ENCODE measurements at places on chromosomes 3 and 15.

DNA sequence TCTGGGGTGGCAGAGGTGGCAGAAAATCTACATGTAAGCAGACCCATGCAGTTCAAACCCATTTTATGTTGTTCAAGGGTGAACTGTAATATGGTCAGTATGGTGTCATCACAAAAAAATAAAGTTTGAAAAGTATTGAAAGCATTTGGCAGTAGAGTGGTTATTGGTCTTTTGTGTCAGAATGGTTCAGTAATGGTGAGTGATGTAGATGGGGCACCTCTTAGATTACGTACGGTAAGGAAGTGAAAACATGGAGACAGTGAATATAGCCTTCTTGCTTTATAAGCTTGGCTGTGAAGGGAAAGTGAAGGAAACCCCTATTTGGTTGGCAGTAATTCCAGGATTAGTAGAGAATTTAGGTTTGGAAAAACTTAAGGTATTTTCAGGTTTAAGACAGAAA, 17.2 kb upstream of the CCNB2 start:
- peaks cover 71% of the 10 kb centered on the region for H3K36me3 ChIP-seq
- no peak overlapping the region for H3K27ac ChIP-seq
- no peaks in the 10 kb centered on the region for H3K4me1 ChIP-seq
- no peak for DNase-seq
- no peak overlapping the region for H3K4me3 ChIP-seq
- H3K27me3 ChIP-seq = no peaks in the 10 kb centered on the region

GRCh38 chr3:14740983-14741382, 66.0 kb downstream of the C3orf20 start:
- DNase-seq = no peak
- no peaks in the 10 kb centered on the region for H3K4me1 ChIP-seq

DNA sequence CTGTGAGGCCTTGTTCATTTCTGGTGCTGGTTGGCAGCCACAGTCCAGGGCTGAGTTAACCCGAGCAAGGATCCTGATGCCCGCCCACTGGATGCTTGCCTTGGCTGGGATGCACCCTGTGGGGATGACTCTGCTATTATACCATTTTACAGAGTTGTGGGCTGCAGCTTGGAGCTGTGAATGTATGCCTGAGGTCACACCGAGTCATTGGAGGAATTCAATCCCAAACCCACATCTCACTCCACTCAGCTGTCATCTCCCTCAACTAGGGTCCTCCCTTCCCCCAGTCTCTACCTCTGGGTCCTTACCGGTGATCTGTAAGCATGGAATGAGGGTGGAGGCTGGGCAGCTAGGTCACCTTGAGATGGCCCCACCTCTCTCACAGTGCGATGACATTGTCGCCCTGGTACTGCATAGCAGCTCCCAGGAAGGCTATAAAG, 22.1 kb downstream of the MAPKAPK3 start:
- H3K36me3 ChIP-seq = peaks cover 29% of the 10 kb centered on the region
- H3K27me3 ChIP-seq = no peaks in the 10 kb centered on the region
- no peak overlapping the region for H3K4me3 ChIP-seq
- H3K27ac ChIP-seq = no peak overlapping the region

GRCh38 chr15:91866971-91867372, 13.5 kb downstream of the SLCO3A1 start:
- no peaks in the 10 kb centered on the region for H3K27me3 ChIP-seq
- H3K4me1 ChIP-seq = peaks cover 19% of the 10 kb centered on the region
- H3K36me3 ChIP-seq = no peaks in the 10 kb centered on the region
- no peak overlapping the region for H3K4me3 ChIP-seq
- no peak overlapping the region for H3K27ac ChIP-seq
- DNase-seq = no peak

- H3K4me3 ChIP-seq = no peak overlapping the region
- no peaks in the 10 kb centered on the region for H3K36me3 ChIP-seq
- no peak for DNase-seq
Measured at GRCh38 chr3:155995525-155996370, 124.6 kb upstream of the KCNAB1 start.

DNA sequence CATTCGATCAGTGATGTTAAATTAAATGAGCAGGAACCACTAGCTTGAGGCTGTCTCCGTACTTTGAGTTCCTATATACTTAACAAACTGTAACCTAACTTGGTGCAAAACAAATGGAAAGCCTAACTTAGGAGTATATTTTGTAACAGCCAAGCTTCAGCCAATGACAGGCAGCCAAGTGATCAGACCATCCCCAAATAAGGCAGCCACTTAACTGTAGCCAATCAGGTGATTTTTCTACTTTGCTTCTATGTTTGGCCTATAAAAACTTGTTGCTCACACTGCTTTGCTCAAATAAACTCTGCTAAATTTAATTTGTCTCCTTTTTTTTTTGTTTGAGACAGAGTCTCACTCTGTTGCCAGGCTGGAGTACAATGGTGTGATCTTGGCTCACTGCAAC, 19.3 kb upstream of the ZNF770 start:
- no peaks in the 10 kb centered on the region for H3K4me1 ChIP-seq
- no peak overlapping the region for H3K27ac ChIP-seq
- DNase-seq = no peak
- no peak overlapping the region for H3K4me3 ChIP-seq
- no peaks in the 10 kb centered on the region for H3K36me3 ChIP-seq
- H3K27me3 ChIP-seq = peaks cover 2% of the 10 kb centered on the region

GRCh38 chr3:178152031-178152806, 384.0 kb upstream of the KCNMB2 start:
- no peak for DNase-seq
- H3K27me3 ChIP-seq = no peaks in the 10 kb centered on the region
- H3K4me3 ChIP-seq = no peak overlapping the region
- H3K4me1 ChIP-seq = no peaks in the 10 kb centered on the region
- H3K36me3 ChIP-seq = no peaks in the 10 kb centered on the region

DNA sequence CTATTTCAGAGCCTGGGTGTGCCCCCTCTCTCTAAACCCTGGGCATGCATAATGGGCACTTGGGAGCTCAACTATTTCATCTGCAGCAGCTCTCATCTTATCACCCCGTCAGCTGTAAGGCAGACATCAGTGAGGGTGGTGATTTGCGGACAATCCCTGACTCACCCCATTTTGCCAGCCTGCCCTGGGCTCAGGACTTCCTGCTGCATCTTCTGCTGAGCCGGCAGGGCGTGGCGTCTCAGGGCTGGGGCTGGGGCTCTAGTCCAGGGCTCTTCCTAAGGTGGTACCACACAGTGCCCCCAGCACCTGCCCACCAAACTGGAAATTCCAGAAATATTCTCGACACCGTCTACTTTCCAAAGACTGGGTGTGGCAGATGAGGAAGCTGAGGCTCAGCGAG, 925 bp upstream of the PSTPIP1 start:
- no peak overlapping the region for H3K4me3 ChIP-seq
- peak overlapping the region; percentile 88 for H3K27ac ChIP-seq
- H3K27me3 ChIP-seq = peaks cover 3% of the 10 kb centered on the region
- peaks cover 67% of the 10 kb centered on the region for H3K4me1 ChIP-seq
- peaks cover 3% of the 10 kb centered on the region for H3K36me3 ChIP-seq

DNA sequence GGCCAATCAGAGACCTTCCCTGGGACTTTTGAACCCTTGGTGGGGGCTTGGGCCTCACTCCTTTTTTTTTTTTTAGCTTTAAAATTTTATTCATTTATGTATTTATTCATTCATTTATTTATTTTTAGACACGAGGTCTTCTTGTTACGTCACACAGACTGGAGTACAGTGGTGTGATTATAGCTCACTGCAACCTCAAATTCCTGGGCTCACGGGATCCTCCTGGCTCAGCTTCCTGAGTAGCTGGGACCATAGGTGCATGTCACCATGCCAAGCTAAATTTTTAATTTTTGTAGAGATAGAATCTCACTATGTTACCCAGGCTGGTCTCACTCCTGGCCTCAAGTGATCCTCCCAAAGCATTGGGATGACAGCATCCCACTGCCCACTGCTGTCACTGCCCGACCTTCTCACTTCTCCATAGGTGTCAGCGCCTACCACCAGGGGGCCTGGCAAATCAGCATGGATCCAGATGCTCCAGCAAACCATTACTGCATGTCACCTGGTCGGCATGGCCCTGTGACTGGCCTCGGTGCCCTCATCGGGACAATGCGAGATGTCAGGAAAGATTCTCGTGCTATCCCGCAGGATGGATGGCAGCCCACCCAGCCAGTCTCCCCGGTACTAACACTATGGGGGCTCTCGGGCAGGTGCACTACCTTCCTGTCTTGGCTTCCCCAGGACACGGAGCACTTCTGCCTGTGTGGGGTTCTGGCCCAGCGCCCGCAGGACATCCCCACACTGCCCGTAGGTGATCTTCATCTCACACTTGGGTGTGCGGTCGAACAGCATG, 3.0 kb downstream of the MYL3 start:
- no peak overlapping the region for H3K27ac ChIP-seq
- no peaks in the 10 kb centered on the region for H3K36me3 ChIP-seq
- H3K4me3 ChIP-seq = no peak overlapping the region

DNA sequence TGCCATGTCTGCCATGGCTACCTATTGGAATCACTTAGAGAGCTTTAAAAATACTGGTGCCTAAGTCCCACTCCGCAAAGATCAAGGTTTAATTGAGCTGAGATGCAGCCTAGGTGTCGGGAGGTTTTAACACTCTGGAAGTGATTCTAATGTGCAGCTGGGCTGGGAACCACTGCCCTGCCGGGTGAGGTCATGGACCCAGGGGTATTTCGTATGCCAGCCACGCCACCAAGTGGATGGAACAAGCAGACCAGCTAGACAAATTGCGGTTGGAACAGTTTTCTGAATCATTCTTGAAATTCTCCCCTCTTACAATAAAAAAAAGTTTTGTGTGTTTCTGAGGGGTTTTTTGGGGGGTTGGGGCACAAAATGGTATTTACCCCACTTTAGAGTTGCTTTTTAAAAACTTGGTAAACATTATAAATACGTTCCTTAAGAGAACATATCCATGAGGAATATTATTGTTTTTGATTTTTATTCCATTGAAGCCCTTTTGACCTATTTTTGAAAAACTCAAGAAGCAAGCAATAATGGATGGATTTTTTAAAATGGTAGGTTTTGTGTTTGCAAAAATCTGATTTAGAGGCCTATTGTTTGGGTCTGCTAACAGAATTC, 66.2 kb upstream of the CSTA start:
- DNase-seq = no peak
- no peaks in the 10 kb centered on the region for H3K27me3 ChIP-seq
- H3K4me1 ChIP-seq = no peaks in the 10 kb centered on the region
- H3K27ac ChIP-seq = no peak overlapping the region
- no peaks in the 10 kb centered on the region for H3K36me3 ChIP-seq

DNA sequence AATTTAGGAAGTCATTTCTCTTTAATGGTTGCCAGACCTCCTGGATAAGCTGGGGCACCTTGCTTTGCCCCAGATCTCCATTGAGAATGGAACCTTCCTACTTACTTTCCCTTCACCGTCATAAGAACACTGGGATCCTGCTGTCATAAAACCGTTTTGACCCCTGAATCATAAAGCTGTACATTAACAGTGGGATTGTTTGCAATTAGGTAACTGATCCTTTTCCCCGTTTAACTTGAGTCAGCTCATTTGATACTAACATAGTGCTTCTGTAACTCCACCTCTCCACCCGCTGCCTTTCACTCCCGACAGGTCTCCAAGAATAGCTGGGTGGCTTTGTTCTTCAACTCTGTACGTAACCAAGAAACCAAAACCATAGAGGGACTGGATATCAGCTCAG, 308.2 kb upstream of the WNT5A start:
- no peaks in the 10 kb centered on the region for H3K27me3 ChIP-seq
- no peak overlapping the region for H3K27ac ChIP-seq
- no peaks in the 10 kb centered on the region for H3K36me3 ChIP-seq
- no peak for DNase-seq
- H3K4me1 ChIP-seq = no peaks in the 10 kb centered on the region

GRCh38 chr3:163809540-163809993, 1268.7 kb downstream of the SI start:
- no peaks in the 10 kb centered on the region for H3K4me1 ChIP-seq
- H3K27ac ChIP-seq = no peak overlapping the region
- no peaks in the 10 kb centered on the region for H3K36me3 ChIP-seq
- DNase-seq = no peak
- no peak overlapping the region for H3K4me3 ChIP-seq

DNA sequence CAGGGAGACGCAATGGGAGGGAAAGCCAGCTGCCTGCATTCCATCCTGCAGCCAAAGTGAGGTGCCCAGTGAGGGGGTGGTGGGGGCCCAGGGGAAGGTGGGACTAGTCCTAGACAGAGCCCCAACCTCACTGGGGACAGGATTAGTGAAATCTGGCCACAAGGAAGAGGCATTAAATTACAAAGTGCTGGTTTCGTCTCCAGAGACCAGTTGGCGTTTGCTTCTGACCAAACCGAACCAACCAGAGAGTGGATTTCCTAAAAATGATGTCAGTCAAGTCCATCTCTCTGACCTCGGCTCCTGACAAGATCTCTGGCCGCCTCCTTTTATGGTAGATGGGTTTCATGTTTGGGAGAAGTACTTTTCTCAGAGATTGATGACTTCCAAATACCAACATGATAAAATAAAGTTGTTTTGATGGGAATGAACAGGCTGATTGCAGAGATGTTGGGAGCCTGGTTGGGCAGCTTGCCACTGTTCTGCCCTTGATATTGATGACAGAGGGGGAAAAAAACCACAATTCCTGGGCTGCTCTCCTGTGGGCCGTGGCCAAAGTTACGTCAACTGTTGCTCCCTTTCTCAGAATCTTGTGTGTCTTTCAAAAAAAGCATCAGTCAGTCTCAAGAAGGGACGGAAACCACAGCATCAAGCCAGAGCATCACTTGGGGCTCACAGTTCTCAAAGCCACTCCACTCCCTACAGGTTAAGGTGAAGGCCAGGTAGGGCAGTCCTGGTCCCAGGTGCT, 24.6 kb downstream of the ITGA11 start:
- no peak overlapping the region for H3K4me3 ChIP-seq
- H3K36me3 ChIP-seq = no peaks in the 10 kb centered on the region
- no peak for DNase-seq
- no peaks in the 10 kb centered on the region for H3K4me1 ChIP-seq
- no peaks in the 10 kb centered on the region for H3K27me3 ChIP-seq

GRCh38 chr3:40417845-40418543, 31.0 kb downstream of the ENTPD3 start:
- no peaks in the 10 kb centered on the region for H3K27me3 ChIP-seq
- peaks cover under 1% of the 10 kb centered on the region for H3K4me1 ChIP-seq
- H3K36me3 ChIP-seq = no peaks in the 10 kb centered on the region
- DNase-seq = no peak
- H3K27ac ChIP-seq = no peak overlapping the region
- no peak overlapping the region for H3K4me3 ChIP-seq

- H3K4me1 ChIP-seq = peaks cover 28% of the 10 kb centered on the region
- H3K4me3 ChIP-seq = peak overlapping the region; percentile 71
- DNase-seq = no peak
- no peaks in the 10 kb centered on the region for H3K36me3 ChIP-seq
Measured at GRCh38 chr15:82045179-82045891, 483 bp downstream of the MEX3B start.

Measured in T-cell (primary cell).